Epithelial cell of proximal tubule (primary cell): ENCODE measurements at places on chromosomes 7 and 10.

- DNase-seq: no peak
These were observed 35.1 kb upstream of the C10orf67 start for GRCh38 chr10:23379686-23380085.

DNA sequence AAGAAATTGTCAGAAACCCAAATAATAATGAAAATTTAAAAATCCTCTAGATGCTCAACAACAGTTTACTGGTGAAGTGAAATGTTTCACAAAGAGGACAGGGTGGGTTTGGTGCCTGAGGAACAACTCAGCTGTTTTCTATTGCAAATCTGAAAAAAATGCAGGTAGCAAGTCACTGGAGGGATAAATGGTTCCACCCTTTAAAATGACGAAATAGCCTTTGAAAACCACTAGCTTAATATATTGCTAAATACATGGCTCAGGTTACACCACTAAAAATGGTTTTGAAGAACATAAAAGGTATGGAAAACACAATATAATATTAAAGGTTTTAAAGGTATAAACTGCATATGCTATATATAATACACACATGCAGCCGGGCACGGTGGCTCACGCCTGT, 69.5 kb downstream of the LMBR1 start:
- peak; percentile 12 for DNase-seq

DNA sequence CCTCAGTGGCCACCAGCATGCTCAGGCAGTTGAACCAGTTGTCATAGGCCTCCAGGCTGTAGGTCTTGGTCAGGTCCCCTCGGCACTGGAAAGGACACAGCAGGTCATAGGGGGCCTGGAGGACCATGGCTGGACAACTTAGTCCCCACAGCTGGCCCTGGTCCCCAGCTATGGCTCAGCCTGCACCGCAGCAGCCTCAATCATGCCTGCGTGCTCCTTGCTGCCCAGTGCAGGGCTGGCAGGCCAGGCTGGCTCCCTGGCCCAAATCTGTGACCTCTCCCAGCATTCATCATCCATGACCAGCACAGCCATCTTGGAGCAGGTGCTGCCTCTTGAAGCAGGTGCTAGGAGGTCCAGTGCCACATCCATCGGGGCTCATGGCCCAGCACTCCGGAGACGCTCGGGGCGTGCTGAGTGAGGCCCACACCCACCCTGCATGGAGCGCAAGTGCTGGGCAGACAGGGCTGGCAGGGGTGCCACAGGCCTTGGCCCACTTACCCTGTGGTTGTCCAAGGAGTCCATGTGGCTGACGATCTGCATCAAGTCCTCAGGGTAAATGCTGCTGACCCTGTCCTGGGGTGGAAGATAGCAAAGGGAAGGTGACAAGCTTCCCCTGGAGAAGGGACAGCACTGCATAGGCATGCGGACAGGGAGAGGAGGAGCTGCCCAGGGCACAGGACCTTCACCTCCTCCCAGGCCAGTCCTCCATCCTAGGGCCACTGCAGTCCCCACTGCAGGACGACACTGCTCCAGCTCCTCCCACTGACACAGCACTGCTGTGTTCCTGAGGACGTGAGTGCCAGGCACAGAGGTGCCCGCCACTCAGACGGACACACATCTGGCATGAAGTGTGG, 61.7 kb downstream of the CSGALNACT2 start:
- no peak for DNase-seq

DNA sequence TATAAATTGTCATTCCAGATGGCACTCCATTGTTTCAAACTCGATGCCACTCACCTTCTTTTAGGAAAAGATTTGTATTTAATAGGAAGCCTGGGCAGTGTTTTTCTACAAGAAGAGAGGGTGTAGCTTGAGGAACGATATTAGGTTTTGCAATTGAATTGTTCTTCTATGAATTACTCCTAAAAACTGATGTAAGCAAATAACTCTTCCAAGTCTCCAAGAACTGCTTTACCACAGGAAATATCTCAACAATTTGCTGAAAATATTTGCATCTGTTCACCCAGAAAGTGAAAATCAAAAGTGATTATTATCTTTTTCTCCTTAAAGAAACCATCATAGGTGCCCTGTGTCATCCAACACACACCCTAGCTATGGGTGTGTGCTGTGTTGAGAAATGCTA, 261.3 kb upstream of the MEOX2 start:
- DNase-seq: no peak

GRCh38 chr7:77244222-77244934, 44.8 kb upstream of the FGL2 start:
- DNase-seq: no peak

GRCh38 chr10:44946205-44946604, 13.4 kb upstream of the RASSF4 start:
- DNase-seq: peak; percentile 52

- DNase-seq: no peak
These were observed 105.7 kb downstream of the CDK14 start for GRCh38 chr7:90701771-90702170.

GRCh38 chr10:123013456-123014419, 4.9 kb downstream of the ACADSB start:
- peak; percentile 57 for DNase-seq

DNA sequence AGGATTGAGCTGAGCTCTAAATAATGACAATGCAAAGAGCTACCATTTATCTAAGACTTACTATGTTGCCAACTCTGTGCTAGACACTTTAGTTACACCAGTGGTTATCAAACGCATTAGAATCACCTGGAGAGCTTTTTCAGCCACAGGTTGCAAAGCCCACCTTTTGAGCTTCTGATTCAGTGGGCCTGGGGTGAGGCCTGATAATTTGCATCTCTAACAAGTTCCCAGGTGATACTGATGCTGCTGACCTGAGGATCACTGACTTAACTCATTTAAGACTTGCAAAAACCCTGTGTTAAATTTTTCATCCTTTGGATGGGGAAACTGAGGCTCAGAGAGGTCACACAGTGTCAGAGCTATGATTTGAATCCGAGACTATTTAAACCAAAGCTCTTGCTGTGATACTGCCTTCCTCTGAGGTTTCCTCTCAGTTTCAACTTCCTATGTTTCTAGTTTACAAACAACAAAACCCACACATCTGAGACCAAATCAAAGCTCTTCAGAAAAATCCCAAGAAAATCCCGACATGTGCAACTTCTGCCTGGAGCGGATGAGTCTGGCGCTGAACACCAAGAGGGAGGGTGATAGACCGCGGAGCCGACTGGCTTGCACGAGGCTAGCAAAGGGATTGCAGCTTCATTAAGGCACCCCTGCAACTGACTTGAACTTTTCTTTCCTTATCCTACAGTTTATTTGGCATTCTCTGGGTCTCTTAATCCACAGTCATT, 124.9 kb downstream of the CYP26A1 start:
- DNase-seq: no peak

DNA sequence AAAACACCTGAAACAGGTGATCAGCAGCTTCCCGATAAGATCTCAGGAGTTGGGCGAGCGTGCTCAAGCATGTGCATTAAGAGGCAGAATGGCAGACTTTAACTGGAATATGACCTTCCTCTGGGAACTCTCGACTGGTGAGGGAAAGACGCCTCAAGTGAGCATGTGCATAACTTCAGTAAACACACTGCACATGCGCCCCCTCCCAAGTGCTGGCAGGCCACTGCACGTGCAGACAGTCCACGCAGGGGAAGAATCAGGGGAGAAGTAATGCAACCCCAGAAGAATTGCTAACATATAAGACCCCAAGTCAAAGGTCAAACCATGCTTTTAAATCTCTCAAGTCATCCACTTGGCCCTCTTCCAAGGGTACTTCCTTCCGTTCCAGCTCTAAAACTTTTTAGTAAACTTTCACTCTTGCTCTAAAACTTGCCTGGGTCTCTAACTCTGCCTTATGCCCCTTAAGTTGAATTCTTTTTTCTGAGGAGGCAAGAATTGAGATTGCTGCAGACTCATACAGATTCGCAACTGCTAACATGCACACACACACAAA, 541.0 kb downstream of the TNS3 start:
- DNase-seq: no peak

DNA sequence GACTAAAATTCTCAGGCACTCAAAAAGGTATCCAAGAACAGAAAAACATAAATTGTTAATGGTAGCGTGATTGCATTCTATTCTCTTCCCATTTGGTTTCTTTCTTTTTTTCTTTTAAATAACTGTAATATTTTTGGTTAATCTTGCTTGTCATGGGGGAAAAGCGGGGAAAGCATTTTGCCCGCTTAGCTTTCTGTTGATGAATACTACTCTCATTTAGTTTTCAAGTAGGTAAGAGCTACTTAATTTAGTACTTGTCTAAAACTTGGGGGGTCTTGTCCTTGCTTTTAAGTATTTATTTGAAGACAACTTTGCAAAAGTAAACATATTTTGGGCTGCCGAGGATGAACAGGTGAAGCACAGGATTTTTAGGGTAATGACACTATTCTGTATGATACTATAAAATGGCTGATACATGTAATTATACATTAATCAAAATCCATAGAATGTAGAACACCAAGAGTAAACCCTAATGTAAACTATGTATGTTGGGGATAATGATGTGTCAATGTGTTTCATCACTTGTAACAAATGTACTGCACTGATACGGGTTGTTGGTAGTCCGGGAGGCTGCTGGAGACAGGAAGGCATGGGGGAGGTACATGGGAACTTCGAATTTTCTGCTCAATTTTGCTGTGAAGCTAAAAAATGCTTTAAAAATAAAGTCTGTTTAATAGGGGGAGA, 1.7 kb downstream of the TES start:
- DNase-seq: no peak

- DNase-seq: no peak
These were observed 37.6 kb downstream of the VWA2 start for GRCh38 chr10:114276671-114277070.

DNA sequence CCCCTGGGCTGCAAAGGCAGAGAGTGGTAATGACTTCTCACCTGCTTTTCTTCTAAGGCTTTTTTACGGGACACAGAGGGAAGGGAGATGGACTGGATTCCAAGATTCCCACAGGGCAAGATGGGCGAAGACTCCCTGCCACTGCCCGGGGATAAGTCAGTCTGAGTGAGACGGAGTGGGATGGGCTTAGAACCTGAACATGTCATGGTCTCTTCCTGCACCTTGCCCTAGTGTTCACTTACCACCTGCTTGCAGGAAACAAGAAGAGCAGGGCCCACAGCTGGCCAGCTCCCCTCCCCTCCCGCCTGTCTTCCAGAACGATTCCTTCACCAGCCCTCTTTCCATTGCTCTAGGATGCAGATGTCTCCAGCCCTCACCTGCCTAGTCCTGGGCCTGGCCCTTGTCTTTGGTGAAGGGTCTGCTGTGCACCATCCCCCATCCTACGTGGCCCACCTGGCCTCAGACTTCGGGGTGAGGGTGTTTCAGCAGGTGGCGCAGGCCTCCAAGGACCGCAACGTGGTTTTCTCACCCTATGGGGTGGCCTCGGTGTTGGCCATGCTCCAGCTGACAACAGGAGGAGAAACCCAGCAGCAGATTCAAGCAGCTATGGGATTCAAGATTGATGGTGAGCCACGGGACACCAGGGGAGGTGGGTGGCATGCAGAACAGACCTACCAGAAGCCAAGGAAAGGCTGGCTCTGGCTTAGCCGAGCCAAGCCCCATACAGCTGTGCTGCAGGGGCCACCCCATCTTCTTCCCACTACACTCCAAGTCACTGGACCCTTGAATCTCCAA, 1.3 kb downstream of the SERPINE1 start:
- DNase-seq: no peak

GRCh38 chr7:1369916-1370657, 89.2 kb downstream of the MICALL2 start:
- no peak for DNase-seq

DNA sequence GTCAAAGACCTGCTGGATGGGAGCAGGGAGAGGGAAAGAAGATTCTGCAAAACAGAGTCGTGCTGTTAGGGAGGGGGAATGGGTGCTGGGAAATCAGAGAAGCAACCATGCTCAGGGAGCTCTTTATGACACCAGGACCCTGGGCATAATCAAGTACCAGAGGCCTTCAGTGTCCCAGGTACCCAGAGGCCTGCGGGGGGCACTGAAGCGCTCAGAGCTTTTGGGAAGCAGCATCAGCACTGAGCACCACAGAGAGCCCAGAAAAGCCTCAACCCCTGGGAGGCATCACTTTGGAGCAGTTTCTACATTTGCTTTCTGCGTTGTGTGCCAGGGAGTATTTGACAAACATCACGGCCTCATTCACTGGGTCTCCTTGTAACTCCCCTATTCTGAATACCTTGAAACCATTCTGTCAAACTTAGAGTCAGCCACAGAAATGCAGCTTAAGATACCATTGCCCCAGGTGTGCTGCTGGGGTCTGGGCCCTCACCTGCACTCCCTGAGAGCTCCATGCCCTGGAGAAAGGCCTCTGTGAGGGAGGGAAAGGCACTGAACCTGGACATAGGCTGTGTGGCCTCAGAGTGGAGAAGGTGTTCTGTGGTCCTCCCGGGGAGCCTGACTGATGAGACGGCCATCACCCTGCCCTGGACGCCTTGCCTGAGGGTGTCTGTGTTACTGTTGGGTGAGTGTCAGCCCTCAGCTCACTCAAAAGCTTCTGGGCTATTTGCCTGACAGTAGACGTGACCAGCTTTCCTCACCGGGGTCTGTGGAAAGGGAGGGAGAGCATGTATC, 37.1 kb downstream of the CXCL12 start:
- DNase-seq: no peak

DNA sequence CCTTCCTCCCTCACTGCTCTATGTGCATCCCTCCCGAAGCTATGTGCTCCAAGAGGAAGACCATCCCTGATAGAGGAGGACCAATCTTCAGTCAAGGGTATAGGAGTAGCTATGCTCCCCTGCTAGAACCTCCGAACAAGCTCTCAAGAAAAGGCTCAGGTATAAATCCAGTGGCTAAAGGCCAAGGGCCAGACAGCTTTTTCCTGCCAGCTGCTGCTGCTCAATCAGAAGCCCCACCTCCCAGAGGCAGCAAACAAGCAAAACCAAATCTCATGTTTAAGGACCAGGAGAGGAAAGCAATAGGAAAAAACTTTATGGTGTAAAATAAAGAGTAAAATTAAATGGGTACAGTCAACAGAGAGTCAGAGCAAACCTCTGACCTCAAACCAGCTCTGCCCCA, 187.2 kb downstream of the FGFR2 start:
- no peak for DNase-seq

DNA sequence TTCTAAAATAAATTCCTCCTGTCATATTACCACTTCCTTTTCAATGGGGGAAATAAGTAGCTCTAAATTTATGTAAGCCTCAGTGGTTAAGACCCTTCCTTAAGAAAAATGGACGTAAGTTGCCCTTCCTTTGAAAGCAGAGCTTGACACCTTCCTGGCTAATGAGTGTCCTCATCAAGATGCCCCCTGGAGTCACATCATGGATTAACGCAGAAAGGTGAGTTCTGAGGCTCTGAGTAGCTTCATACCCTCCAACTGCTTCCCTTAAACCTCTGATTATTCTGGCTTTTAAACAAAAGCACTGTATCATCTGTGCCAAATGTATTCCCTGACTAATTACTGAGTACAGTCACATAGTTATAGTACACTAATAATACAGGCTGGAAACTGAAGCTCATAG, 14.7 kb downstream of the KCTD7 start:
- DNase-seq: no peak

GRCh38 chr10:36465604-36466379, 659.6 kb upstream of the ANKRD30A start:
- no peak for DNase-seq

GRCh38 chr7:17195576-17195975, 102.9 kb upstream of the AHR start:
- DNase-seq: no peak
